HFF-Myc (cell line): ENCODE measurements at places on chromosomes 7 and 10.

- no peak for DNase-seq
Measured at GRCh38 chr10:89022734-89023133, 32.1 kb downstream of the FAS start.

GRCh38 chr10:15122477-15123030, 25.4 kb downstream of the RPP38 start:
- no peak for DNase-seq

GRCh38 chr10:10498781-10499180, 518.9 kb upstream of the CELF2 start:
- no peak for DNase-seq

- no peak for DNase-seq
Measured at GRCh38 chr7:117873310-117874190, at the start of gene CTTNBP2. Gene CTTNBP2, minus strand, starts transcription at chr7:117873441. Its CDS starts 26 bp downstream, at chr7:117873415.

GRCh38 chr10:43945908-43946307, 297.2 kb upstream of the ZNF32 start:
- DNase-seq, result no peak

- DNase-seq, result peak; percentile 20
Measured at GRCh38 chr10:52779541-52780390, 7.2 kb upstream of the MBL2 start.

GRCh38 chr10:1292611-1293031, 236.4 kb downstream of the WDR37 start:
- no peak for DNase-seq

- no peak for DNase-seq
Measured at GRCh38 chr7:11082552-11083213, 109.0 kb downstream of the PHF14 start.

DNA sequence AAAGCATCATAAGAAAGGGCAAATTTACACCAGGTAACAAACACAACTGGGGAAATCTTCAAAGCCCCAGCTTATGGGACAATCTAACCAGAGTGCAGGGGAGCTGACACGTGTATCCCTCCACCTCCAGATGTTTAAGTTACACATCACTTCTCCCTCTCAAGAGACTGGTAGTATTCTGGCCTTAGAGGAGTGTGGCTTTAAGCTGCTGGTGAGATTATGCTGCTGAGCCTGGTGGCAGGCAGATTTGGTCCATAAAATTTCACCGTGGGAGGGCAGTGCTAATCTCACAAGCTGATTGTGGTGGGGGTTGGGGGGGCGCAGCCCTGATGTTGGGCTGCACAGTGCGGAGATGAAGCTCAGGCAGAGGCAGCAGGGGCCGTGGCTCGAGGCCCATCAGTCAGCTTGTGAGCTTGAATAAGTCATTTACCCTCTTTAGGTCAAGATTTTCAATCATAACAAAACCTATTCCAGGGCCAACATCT, 431.0 kb upstream of the GALNT17 start:
- no peak for DNase-seq

- DNase-seq, result no peak
Measured at GRCh38 chr10:30435073-30435422, 1.1 kb downstream of the MAP3K8 start.

- peak; percentile 46 for DNase-seq
Measured at GRCh38 chr10:15427843-15428414, 56.8 kb upstream of the FAM171A1 start.

DNA sequence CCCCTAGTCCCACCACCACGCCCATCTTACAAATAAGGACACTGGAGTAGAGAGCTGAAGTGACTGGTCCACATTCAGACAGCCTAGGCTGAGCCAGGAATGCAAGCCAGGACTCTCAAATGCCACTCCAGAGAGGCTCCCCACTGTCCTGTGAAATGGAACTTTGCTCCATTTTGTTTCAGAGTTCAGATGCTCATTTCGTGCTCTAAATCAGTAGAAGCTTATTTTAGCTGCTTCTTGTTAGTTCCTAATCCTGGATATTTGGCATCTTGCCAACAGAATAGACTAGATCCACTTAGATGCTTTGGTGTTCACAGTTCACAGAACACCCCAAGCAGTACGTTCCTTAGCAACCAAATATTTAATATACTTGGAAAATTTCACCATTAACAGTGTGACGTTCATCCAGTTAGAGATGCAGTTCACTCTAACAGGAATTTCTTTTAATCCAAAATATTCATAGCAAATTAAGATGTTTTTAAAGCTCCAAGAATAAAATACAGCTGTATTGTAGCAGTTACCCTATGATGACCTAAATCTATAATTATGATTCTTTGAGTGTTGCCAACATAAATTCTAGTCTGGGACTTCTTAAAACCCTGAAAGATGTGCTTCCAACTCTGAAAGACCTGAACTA, 7.3 kb downstream of the MMP21 start:
- DNase-seq, result no peak

GRCh38 chr7:1240517-1241257, 8.0 kb downstream of the UNCX start:
- DNase-seq, result no peak

GRCh38 chr7:132415259-132415658, 161.0 kb downstream of the PLXNA4 start:
- DNase-seq, result no peak

DNA sequence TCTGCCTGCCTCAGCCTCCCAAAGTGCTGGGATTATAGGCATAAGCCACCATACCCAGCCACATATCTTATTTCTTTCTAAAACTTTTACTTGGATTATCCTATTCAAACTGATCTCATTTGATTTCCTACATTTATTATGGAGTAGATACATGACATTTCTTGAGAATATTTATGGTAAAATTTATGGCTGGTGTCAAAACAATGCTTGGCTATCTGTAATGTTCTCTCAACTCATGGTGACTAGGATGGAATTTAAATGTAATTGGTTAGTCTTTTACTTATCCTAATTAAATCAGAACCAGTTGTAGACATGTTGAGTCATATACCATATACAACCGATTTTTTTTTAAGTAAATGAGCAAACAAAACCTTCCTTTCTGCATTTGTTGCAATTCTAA, 4.1 kb downstream of the NUP42 start:
- no peak for DNase-seq

GRCh38 chr7:4879396-4880081, 4.0 kb downstream of the RADIL start:
- no peak for DNase-seq

- no peak for DNase-seq
Measured at GRCh38 chr7:38757931-38758330, 126.8 kb upstream of the AMPH start.

DNA sequence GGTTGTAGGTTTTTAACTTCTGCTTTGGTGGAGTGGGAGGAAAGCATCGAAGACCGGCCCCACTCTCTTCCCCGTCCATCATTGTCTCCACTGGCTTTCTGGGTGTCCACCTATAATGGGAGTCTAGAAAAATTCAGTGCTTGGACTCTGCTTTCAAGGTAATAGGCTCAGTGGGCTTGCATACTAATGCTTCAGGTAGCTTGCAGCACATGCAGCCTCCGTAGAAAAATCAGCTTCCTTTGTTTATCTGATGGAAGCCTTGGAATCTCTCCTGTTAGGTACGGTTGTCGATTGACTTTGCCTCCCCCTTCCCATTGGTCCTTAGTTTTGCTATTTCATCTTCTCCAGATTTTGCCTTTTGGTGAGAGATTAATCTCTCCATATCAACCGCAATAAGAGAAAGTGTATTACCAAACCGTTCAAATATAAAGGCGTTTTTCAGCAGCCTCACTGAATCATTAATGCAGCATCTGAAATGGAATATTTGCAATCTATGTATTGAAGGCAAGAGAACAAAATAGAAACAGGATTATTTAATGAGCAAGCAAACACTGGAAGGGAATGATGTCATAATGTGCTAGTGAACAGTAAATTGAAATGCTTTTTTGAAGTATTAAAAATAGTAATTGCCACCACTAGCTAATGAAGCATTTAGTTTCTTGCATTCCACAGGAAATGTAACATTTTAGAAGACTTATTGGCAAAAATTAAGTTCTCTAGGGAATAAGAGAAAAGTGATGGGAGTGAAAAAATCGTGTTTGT, 944 bp downstream of the AVL9 start:
- no peak for DNase-seq

GRCh38 chr10:132959559-132959961, 17.2 kb upstream of the CFAP46 start:
- DNase-seq, result no peak

DNA sequence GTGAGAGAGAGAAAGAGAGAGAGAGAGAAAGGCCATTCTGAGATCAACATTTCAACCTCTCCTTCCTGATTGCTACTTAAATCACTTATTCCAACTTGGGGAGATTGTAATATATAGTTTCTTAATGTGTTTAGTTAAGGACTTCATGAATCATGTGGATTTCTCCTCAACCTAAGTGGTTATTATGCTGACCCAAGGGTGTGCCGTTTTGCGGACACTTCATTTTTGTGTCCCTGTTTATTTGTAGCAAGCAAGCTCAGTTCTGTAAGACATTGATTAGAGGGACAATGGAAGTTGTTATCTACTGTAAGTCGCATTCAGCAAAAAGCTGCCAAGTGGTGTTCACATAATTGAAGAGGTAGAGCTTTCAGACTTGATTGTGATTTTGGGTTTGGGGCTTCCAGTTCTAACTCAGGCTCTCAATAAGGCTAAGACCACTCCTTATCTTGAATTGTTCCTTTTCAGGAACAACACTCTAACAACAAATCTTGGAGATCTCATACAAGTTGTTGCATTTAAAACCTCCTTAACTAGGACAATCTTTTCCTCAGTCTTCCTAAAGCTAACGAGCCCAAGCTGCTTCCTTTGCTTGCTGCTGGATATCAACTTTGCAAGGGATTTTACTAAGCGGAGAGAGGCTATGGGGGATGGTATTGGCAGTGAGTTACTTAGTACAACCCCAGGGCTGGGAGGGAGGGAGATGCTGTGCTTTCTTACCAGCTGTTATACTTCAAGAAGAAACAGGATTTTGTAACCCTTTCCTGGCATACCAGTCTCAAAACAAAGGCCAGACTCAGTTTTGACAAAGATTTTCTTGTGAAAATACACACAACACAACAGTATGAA, 19.8 kb upstream of the COL1A2 start:
- DNase-seq, result peak; percentile 86

DNA sequence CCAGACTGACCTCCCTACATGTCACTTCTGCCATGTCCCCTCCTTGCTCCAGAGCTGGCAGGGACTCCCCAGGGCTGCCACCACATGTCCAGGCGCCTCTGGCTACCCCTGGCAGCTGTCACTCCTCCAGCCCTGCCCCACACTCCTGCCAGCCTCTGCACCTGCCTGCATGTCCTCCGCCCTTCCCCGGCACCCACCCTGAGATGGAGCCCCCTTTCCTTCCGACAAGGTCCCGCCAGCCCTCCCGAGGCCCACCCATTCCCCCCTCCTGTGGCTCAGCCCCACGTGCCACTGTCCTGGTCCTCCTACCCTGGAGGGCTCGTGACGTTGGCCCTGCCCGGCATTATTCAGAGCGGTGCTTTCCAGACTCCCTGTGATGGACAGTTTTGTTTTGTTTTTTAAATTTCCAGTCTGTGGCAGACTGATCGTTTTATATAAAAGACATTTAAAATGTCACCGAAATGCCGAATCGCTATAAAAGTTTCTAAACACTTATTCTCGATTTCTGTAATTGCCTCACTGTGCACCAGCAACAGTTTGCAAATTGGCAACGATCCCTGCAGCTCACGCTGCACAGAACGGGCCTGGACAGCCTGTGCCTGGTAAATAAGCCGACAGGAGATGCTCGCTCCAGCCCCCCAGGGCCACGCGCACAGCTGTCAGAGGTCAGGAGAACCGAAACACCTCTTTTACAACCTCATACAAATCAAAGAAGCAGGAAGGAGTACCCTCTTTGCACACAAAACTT, 111.1 kb upstream of the SH2B2 start:
- DNase-seq, result no peak

GRCh38 chr7:5517057-5517456, 93.4 kb upstream of the TNRC18 start:
- no peak for DNase-seq

DNA sequence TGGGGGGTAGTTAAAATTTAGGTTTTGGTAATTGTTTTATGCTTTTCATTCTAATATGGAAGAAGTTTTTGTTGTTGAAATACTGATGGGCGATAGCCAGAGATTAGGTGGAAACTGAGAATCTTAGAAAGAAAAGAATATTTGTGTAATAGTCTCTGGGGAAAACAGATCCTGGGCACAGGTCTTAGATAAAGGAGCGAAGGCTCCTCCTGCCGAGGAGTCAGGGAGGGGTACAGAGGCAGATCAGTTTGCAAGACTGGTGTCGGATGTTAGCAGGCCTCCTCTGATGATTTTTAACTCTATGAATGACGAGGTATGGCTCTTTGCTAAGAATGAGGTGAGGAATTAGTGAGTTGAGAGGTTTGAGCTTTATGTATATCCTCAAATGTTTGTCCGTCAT, 339.7 kb downstream of the HGF start:
- DNase-seq, result no peak

GRCh38 chr7:428387-428786, 91.3 kb downstream of the PDGFA start:
- no peak for DNase-seq

DNA sequence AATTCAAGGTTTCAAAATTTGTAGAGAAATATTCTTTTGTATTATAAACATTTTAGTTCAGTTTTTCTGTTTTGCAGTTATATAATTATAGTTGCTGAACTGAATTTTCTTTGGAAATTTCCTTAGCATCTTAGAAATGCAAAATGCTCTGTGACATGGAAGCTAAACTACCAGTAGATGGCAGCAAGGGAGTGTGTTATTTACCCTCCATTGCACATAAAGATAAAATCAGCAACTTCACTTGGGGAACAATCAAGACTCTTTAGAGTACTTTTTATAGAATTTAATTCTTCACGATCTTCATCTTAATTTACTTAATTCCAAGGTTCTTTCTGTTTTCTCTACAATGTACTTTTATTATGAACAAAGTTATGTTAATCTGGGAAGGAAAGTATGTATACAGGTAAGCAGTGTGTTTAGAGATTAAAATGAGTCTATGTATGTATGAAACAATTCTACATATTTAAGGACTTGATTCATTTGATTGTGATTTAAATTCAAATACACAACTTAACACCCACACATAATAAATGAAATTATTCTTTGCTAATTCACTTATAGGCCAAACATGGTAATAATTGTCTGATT, 404.2 kb downstream of the THSD7A start:
- peak; percentile 33 for DNase-seq

- no peak for DNase-seq
Measured at GRCh38 chr10:99709480-99710229, 22.3 kb downstream of the COX15 start.

- no peak for DNase-seq
Measured at GRCh38 chr7:24697416-24697815, 59.8 kb downstream of the GSDME start.

- DNase-seq, result no peak
Measured at GRCh38 chr7:156943091-156944041, 6.1 kb upstream of the NOM1 start.
